ENCODE measurements at places on chromosomes 12 and 14.

DNA sequence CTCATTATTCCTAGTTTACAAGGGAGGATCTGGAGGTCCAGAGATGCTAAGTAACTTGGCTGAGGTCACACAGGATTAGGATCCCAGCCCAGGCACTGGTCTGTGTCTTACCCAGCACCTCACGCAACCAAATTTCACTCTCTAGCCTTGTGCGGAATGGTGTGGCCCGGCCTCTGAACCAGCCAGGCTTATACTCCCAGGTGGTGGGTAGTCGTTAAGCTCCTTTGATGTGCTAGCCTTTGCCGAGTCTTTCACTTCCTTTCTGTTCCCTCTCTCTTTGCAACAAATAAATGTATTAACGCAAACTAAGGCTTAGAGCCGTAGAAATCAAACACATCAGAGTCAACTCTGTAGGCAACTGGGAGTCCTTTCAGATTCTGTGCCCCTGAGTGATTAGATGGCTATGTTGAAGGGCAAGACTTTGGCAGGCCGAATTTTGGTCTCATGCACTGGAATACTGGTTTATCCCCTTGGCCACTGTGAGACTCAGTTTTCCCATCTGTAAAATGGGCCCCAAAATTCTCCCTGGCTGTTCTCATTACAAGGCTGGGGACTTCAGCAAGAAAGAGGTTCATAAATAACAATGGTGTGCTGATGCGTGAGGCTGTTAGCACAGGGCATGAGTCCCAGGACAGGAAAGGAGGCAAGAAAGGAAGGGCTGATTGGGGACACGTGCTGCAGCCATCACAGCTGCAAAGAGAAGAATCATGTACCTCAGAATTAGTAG is 126.3 kb downstream of the AACS start:
- DNase-seq: no peak

DNA sequence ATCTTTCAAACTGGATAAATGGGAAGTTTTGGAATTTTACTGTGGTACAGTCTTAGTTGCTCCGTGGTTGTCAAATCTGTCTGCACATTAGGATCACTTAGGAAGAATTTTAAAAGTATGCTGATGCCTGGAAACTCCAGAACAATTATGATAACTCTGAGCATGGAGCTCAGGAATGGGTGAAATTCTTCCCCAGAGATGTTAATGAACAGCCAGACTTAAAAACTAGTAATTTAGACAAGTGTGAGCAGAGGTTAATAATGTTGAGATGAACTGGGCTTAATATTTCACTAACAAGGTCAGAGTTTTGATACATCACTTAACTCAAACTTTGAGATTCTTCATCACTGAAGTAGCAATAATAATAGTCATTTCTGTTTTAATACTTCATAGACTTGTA is 94.5 kb downstream of the NTS start:
- DNase-seq: no peak

- DNase-seq: no peak
Observed at GRCh38 chr14:78805570-78805969, 635.4 kb downstream of the NRXN3 start.

DNA sequence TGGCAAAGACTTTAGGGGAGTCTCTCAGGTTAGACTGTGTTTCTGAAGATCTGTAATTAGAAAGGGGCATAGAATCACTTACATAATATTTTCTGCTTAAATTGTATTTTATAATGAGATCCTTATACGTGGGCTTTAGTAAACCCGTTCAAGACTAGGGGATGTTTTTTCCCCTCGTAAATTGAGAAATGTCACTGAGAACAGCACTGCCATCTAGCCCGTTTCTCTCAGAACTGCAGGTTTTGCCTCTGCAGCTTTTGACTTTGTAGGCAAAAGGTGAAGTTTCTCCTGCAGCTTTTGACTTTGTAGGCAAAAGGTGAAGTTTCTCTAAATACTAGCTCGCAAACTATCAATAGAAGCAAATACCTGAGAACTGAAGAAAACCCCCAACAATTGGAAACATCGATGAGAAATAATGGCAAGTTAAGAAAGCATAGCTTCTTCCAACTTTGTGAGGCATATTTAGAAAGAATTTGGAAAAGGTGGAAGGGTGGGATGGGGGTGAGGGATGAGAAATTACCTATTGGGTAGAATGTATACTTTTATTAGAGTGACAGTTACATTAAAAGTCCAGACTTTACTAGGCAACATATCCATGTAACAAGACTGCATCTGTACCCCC is 9.9 kb upstream of the ASPG start:
- no peak for DNase-seq

- DNase-seq: no peak
Observed at GRCh38 chr14:71698673-71699072, 233.6 kb upstream of the RGS6 start.

GRCh38 chr12:91582811-91583210 is 400.2 kb upstream of the DCN start:
- no peak for DNase-seq

GRCh38 chr14:68234101-68234905 is 414.7 kb downstream of the RAD51B start:
- DNase-seq: no peak

GRCh38 chr12:120760349-120761254 is 35.0 kb downstream of the ACADS start:
- no peak for DNase-seq

Data from NCI-H2029 treated with DMSO at 0.1 percent for 48 hours (cell line).